ENCODE measurements at places on chromosomes 7 and 10.

GRCh38 chr10:102869258-102870198 lies at the start of gene AS3MT:
Gene AS3MT (plus strand): TSS chr10:102869470. CDS start chr10:102869593, 123 bp downstream.
- DNase-seq = peak; percentile 69

DNA sequence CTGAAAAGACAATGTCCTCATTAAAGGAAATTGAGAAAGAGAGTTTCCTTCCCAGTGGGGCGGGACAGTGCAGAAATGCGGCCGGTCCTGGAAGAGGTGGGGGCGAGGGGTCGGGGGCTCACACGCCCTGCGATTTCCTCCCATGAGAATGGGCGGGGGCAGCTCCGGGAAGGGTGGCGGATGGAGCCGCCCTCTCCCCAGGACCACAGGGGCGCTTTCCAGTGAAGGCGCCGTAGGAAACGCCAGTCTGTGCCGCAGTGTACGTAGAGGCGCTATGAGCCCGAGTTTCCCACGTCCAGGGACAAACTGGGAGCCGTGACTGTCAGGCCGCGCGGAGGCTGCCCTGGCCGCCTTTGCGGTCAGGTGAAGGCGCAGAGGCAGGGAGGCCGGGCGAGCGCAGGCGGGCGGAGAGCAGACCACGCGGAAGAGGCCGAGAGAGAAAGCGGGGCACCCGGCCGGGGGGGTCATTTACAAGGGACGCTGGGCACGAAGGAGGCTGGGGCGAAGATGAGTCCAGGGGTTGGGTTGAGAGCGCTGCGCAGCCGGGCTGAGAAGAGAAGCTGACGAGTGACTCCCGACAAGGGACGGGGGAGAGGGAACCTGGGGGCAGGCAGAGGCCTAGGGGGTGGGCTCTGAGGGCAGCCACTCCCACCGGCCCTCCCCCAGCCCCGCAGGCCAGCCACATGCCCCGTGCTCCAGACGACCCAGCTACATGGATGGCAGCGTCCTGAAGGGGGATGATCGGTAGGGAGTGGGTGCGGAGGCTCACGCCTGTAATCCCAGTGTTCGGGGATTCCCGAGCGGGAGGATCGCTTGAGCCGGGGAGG lies 45.0 kb downstream of the ALOX5 start:
- DNase-seq = peak; percentile 56

DNA sequence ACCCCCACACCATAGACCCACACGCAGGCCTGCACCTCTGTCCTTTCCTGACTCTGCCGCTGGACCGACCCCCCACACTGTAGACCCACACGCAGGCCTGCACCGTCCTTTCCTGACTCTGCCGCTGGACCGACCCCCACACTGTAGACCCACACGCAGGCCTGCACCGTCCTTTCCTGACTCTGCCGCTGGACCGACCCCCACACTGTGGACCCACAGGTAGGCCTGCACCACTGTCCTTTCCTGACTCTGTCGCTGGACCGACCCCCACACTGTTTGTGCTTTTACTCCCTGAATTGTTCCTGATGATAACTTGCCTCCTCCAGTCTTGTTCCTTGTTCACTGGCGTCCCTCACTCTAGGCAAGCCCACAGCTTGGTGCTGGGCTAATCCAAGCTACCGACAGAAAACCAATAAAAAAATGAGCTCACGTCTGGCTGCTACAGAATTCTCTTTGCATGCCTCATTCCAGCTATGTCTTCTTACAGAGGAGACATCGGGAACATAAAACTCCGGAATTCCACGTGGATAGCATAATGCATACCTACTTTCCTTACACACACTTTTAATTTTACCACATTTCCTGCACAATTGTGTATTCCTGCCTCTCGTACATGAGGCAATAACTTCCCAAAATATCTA lies 494.3 kb downstream of the PTPRN2 start:
- DNase-seq = no peak

DNA sequence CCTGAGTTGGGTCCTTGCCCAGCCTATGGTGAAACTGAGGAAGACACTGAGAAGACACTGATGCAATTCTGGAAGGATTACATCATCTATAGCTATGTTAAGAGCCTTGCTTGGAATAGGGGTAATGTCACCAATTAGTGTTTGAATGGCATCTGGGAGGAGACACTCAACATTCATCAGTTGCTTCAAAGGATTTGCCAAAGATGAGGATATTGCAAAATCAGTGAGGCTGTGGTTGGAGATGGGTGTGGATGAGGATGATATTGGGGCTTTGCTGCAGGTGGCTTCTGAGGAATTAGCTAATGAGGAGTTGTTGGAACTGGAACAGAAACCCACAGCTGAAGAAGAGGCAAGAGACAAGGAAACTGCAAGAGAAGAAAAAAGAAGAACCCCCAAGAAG lies 146.7 kb upstream of the SP4 start:
- no peak for DNase-seq

DNA sequence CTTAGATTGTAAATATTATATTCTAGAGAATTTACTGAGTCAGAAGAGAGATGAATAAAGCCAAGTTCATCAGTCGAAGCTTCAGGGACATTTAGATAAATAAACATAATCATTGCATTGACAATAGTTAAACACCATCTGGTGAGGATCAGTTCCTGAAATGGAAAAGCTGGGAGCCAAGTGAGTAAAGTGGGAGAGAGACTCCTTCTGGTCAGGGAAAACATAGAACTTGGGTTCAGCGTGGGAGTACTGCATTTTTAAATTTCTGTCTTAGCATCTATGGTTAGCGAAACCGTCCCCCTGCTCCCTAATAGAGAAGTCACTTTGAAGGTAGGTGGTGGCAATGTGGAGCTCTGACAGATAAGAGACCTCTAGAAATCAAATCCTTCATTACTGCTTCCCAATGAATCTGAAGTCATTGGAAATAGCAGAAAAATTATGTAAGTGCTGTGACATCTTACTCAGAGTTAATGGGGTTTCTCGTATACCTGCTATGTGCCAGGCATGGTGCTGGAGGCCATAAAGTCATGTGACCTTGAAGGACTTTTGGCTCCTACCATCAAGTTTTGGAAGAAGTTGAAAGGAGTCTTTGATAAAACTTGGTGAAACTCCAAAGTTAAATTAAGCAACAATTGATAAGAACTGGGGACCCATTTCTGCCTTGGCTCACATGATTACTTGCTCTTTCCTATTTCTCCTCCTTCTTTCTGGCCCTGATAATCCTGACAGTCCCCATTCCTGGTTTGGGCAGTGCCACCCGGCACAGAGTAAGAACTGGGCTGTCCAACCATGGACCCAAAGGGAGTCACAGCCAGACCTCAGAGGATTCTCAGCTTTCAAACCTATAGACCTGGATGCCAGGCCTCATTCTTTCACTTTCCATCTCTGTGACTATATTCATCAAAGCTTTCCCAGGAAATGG lies 211.2 kb downstream of the C7orf25 start:
- DNase-seq = no peak

GRCh38 chr7:69868921-69869320 lies 270.6 kb downstream of the AUTS2 start:
- DNase-seq = no peak

- DNase-seq = peak; percentile 13
Observed at GRCh38 chr10:129704786-129705525, 237.9 kb downstream of the MGMT start.

DNA sequence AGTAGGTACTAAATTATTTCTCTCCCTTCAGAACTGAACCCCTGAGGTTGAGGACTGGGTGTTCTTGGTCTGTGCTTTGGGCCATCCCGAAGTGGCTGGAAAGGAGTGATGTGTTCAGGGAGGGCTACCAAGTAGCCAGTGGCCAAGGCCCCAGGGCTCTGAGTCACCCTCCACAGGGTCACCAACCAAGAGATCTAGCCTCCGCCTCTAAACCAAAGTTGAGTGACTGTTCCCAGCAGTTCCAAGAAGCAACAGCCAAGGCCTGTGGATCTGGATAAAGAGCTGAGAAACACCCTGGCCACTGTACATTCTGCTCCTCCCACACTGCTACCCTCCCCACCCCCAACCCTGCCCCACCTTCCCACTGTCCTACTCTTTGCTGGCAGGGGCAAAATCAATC lies 35.5 kb upstream of the KCNMA1 start:
- no peak for DNase-seq

GRCh38 chr7:54697659-54698186 lies 61.3 kb downstream of the SEC61G start:
- DNase-seq = no peak

GRCh38 chr7:142784716-142785115 lies 13.9 kb downstream of the PRSS2 start:
- no peak for DNase-seq

- DNase-seq = no peak
Observed at GRCh38 chr7:4816419-4817080, 41.1 kb downstream of the AP5Z1 start.

- DNase-seq = no peak
Observed at GRCh38 chr7:69615685-69616084, 17.4 kb downstream of the AUTS2 start.

DNA sequence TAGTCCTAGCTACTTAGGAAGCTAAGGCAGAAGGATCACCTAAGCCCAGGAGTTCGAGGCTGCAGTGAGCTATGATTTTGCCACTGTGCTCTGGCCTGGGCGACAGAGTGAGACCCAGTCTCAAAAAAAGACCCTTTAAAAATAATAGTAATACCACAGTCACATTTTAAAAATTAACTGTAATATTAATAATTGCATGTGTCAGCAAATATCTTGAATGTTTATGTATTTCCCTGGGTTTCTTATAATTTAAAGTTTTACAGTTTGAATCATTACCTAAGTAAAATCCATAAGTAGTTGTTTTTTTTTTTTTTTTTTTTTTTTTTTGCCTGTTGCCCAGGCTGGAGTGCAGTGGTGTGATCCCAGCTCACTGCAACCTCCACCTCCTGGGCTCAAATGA lies 69.2 kb downstream of the LYZL2 start:
- DNase-seq = no peak

DNA sequence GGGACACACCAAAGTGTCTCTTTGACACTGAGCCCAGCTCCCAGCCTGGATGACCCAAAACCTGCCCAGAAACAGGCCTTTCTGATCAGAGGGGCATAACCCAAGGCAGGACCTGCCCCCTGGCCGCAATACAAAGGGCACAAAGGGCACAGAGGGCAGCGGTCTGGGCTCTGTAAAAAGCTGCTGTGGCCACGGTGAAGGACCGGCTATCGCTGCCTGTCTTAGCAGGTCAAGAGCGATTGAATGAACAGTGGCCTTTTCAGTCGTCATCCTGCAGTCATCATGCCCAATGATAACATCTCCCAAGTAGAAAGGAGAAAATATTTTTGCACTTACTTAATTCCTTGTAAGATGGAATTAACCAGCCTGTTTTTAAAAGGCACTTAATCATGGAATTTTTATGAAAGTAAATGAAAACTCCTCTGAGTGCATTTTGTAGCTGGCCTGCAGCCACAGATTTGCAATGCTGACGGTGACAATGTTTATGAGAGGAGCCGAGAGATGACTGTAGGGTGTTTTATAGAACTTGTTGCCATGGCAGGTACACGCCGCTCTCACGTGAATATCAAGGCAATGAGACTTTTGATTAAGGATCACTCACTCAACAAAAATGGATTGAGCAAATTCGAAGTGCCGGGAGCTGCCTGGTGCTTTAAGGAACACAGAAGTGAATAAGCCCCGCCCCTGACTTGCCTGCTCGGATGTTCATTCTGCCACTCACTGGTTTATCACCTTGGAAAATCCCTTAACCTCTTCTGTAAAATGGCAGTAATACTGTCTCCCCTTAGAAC lies 47.3 kb upstream of the BHLHA15 start:
- DNase-seq = no peak

DNA sequence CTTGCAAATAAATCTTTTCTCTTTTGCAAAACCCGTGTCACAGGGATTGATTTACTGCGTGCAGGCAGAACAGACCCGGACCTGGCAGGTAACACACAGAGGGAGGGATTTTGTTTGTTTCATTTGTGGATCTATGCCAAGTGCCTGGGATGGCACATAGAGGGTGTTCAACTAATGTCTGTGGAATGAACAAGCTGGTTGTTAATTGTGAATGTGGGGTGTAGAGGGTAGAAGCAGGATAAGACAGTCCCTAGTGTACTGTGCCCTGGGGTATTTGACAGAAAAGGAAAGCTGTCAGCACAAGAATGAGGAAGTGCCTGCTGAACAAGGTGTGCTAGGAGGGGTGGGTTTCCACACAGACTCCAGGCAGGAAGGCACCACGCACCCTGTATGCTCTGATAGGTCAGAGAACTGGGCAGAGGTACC lies 331.8 kb downstream of the CALN1 start:
- no peak for DNase-seq

DNA sequence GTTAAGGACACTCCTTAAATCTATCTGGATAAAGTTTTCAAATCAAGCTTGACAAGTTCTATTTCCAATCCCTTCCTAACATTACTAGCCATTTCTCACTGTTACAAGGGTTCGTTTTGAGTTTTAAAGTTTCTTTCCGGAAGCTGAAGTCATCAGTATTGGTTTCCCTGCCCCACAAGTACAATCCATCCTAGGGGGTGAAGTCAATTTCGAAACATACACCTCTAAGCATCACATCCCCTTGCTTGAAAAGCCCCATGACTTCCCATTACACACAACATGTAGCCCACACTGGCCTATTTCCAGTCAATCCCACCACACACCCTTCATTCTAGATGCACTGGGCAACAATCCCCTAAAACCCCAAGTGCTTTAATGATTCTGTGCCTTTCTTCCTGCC lies 13.0 kb downstream of the DPY19L1 start:
- no peak for DNase-seq

DNA sequence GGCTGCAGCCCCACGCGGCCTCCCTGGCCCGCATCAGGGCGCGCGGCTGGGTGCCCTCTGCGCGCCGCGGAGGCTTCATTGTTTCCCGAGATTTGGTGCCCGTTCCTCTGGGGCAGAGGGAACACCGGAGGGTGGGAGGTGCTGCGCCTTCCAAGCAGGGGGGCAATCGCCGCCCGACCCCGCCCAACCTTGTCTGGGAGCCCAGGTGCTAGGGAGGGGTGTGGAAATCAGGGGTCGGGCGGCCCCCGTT lies 1.0 kb upstream of the NRP1 start:
- DNase-seq = peak; percentile 68

GRCh38 chr7:139745678-139746143 lies 32.1 kb downstream of the HIPK2 start:
- no peak for DNase-seq

- DNase-seq = peak; percentile 85
Observed at GRCh38 chr10:43188702-43189101, 50.5 kb downstream of the CSGALNACT2 start.

DNA sequence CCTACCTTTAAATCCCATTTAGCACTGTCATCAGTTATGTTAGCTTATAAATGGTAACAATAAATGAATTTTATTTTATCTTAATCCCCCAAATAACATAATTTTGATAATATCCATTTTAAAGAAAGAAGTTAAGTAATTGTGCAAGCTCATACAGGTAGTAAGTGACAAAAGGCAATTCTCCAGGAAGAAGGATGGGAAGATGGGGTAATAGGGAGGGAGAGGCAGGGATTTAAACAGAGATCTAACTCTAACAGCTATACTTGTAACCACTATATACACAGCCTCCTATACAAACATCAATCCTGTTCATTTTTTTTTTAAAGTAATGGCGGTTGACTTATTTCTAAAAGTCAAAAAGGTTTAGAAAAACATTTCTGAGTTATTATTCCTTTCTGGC lies 119.4 kb downstream of the SGMS1 start:
- no peak for DNase-seq
